ENCODE measurements at places on chromosomes 11 and 22.

DNA sequence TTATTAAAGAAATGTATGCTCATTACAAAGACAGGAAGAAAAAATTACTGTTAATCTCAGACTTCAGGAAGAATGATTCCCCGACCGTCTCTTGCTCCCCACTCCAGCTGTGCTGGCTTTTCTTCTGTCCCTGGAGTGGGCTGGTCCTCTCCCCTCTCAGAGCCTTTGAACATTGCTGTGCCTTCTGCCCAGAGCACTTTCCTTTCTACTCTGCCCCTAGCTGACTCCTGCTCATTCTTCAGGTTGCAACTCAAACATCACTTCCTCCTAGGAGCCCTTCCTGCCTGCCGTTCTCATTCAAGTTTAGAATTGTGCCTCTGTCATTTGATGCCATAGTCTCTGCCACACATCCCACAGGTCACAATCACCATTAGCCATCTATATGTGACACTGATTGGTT is 329.5 kb downstream of the MIAT start:
- no peak for DNase-seq

DNA sequence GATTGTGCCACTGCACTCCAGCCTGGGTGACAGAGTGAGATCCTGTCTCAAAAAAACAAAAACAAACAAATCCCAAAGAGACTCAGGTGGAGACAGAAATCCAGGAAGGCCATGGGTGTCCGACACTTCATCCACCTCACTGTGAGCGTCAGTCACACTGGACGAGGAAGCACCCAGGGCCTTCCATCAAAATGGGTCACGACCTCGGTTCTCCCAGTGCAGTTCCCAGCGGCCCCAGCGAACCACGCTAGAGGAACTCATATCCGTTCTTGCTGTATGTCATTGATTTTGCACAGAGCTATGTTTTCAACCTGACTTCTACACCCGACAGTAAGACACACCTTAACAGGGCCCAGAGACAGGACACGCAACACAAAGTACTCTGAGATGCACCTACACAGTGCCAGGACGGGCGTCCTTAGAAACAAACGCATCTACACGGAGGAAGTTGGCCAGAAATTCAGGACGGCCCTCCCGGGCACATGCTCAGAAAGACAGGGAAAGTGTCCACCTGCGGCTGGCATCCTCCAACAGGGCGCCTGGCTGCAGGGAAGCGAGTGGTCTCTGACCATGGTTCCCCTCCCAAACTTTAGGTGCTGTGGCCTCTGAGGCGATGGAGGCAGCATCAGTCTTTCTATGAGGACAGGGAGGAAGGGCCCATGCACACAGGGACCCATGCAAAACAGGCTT is 410.5 kb downstream of the CTTN start:
- DNase-seq = no peak

DNA sequence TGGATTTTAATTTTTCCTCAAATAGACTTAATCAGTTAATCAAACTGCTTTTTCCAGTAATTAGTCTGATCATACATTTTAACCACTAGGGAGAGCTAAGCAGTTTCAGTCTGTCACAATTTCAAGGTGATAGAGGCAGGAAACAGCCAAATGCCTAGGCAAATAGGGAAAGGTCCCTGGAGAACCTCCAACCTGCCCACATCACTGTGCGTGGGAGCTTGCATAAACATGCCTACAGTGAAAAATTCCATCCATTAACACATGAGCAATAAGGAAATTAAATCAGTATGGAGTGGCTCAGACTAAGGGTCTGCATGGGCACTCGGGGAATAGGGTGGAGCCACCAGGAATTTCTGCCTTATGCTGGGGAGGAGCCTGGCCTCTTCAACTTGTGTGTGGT is 74.6 kb downstream of the AASDHPPT start:
- DNase-seq = no peak

DNA sequence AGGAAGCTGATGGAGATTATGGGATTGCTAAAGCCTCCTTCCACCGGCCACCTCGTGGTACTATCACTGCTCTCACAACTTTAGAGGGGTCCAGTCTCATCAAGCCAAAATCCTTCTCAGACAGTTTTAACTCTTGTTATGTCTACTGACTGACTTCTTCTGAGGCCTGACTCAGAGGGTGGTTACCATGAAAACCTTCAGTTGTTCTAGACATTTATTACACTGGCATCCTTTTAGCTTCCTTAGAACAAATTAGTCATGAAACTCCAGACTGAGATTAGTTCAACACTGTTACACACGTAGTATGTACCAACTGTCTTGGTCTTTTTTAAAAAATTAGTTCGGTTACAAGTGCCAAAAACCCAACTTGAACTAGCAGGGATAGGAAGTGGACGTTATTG is 7.5 kb downstream of the DIXDC1 start:
- no peak for DNase-seq

- DNase-seq = peak; percentile 6
Observed at GRCh38 chr11:43504316-43504950, 145.7 kb downstream of the TTC17 start.

All from erythroblast (primary cell).